ENCODE measurements at places on chromosomes 3 and 15. TPM values are rescaled to one million over a fixed set of nuclear protein-coding genes. Genes with fewer than 3 reads are reported as not detected.

RYR3 gene
- 0.69 TPM for total RNA-seq

CPNE9 gene
- 0.38 TPM for total RNA-seq

DNA sequence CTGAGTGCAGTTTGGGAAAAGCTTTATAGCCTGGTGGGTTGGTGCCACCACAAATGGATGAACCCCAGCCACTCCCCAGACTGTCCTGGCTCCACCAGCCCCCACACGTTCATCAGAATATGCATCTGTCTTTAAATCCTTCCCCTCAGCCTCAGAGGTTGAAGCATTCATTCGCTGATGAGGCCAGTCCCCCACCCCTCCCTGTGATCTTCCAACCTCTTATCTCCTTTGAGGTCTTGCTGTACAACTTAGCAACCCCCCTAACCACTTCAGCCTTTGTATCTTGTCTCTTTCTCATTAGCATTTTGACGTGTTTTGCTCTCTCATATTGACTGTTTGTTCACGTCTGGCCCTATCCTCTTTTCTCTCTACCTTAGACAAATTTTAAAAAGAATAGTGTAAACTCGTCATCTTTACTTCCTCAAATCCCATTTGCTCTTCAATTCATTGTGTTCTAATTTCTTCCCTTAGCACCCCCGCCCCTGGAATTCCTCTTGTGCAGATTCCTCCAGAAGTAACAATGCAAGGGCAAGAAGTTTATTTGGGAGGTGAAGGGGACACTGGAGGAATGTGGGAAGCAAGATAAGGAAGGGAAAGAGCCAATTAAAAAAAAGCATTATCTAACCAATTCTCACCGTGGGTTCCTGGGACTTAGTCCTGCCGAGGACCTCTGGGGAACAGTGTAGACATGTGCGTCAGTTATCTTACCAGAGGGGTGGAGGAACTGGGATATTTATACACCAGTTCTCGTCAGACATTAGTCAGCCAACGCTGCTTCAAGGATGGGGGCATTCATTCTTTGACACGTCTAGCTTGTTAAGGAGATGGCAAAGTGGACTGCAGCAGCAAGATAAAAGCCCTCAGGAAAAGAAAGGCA lies 38.6 kb downstream of the MOBP start:
- no peak for DNase-seq

GRCh38 chr3:16522834-16523233 lies 9.3 kb upstream of the RFTN1 start:
- DNase-seq: no peak

- peak; percentile 94 for DNase-seq
These were observed 2.0 kb downstream of the AP2M1 start for GRCh38 chr3:184176377-184177330.

UBAP1L gene
- total RNA-seq: 1.6 TPM
